Small intestine (tissue), 16 donors: ENCODE measurements at places on chromosomes 6 and 20.

DNA sequence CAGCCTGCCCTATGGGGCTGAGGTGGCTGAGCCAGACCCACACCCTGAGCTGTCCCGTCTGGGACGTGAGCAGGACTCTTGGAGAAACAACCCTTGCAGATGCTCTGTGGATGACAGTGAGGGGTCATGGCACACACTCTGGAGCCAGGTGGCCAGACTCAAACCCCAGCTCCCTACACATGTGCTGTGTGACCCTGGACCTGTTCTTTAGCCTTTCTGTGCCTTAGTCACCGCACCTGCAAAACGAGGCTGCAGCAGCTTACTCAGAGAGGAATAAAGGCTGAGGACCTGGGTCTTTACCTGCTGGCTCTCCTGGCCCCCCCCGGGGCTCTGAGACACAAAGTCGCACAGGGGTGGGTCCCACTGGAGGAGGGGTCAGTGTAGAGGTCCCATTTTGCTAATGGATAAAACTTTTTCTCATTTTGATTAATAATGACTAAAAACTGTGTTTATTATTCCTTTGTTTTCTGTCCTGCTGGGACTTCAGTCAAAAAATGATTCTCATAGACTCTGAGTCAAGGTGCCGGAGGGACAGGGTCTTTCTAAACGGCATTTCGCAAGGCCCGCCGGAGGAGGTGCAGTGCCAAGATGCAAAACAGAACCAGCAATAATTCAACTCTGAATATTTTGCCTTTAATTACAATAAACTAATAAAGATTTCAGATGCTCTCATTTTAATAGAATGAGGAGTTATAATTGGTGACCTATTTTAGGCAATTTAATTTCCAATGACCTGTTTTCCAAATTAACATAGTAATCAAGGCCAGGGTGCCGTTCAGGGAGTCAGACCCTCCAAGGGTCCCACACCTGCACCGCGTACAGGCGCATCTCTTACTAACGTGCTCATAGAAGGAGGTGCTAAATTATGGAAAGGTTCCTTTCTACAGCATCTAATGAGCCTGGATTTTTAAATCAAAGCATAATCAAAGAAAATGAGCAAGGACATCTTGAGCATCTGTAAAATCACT, 62.4 kb downstream of the YTHDF1 start:
- no peak for DNase-seq

DNA sequence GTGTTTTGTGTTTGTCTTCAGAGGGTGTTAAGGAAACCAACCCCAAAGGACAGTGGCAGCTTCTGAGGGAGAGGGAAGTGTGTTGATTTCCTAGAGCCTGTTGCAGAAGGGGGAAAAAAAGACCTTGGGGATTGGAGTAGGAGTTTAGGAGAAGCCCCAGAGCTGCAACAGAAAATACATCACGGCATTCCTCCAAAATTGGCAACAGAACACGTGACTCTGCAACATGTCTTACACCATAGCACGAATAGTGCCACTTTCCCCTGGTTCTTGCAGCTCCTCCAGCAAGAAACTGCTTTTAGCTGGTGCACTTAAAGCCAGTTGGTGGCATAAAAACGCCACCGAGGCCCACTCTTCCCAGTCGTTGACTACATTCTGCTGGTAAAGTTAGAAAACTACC, 473.0 kb downstream of the CD83 start:
- no peak for DNase-seq

GRCh38 chr6:138318741-138319375, 58.8 kb upstream of the SMIM28 start:
- no peak for DNase-seq

DNA sequence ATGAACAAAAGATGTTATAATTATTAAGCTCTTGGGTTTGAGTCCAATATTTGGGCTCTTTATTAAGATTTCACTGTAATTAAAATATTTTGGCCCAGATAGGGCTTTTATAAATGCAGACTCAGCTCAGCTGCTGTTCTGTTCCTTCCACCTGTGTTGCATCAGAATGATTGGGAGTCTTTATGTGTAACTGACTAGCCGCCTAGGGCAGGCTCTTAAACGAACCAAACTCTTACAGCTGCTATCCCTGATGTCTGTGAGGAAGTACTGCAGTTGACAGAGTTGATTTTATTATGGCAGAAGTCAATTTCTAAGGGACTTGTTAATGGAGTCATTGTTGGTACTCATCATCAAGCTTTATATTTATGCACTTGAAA, 144.7 kb downstream of the MYO6 start:
- no peak for DNase-seq

GRCh38 chr6:157298216-157298724, 25.0 kb downstream of the TMEM242 start:
- DNase-seq = no peak

DNA sequence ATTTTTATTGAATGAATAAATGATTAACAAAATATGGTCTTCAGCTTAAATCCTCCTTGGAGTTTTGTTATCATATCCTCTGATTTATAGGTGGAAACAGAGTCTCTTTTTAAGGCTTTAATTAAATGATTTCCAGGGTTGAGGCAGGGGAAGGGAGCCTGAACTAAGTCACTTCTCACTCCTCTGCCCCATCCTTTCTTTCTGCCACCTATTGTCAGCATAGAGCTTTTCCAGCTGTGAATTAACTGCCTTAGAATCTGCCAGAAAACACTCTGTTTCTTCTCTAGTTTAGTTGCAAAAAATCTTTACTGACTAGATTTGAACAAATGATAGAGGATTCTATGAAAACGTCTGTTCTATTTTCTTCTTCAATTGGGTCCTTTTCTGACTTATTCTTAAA, 9.8 kb downstream of the OGFRL1 start:
- no peak for DNase-seq

DNA sequence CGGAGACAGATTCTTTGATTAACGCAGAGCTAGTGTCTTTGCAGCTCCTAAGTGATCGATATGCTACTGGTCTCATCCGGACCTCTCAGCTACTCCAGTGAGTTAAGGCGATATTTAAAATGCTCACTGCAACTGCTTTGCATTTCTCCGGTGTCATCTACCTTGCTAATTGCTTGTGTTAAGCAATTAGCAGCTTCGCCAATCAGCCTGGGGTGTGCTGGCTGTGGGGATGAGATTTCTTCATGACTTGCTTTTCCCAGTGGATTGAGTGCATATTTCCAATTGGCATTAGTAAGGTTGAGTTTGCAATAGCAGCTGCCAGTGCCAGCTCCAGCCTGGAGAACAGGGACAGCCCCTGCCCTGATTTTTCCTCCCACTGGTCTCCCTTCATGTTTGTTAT, 18.0 kb upstream of the GGTLC1 start:
- no peak for DNase-seq

GRCh38 chr6:22473991-22474682, 95.2 kb upstream of the HDGFL1 start:
- no peak for DNase-seq

GRCh38 chr6:155194399-155194798, 69.4 kb upstream of the CLDN20 start:
- no peak for DNase-seq

GRCh38 chr20:50434653-50435396, 75.4 kb upstream of the PTPN1 start:
- no peak for DNase-seq

GRCh38 chr20:57260934-57261333, 5.5 kb downstream of the BMP7 start:
- no peak for DNase-seq
